Amniotic epithelial cell (primary cell): ENCODE measurements at places on chromosomes 1 and 21.
A peak's percentile ranks its signal among the peaks of the same experiment; 100 is the strongest.

DNA sequence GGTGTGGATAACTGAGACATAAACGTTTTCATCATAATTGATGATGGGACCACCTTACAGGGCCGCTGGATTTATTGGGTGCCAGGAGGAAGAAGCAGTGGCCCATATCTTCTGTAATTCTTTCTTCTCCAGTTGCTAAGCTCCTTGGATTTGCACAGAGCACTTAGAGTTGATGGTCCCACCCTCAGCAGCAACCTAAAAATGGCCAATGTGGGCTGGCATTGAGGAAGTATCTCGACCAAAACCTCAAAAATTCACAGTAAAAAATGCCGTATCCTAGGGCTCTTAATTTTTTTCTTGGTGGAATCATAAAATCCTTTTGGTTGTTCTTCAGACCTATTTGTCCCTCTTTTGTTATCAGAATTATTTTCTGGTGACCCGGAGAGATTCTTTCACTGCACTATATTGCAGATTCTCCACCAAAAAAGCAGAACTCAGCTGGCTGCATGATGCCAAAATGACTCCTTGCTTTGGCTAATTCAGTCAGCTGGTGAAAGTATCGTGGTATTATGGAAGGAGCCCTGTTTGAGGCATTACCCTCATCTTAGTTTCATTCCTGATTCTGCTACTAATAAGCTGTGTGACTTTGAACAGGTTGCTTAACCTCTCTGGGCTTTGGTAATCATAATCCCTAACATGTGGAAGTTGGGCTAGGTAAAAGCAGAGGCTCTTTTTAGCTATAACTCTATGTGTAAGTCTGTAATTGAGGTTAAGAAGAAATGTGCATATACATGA is 27.6 kb downstream of the KIRREL1 start:
- DNase-seq: peak; percentile 54

GRCh38 chr1:17772615-17773212 is 17.6 kb downstream of the ACTL8 start:
- DNase-seq: no peak

DNA sequence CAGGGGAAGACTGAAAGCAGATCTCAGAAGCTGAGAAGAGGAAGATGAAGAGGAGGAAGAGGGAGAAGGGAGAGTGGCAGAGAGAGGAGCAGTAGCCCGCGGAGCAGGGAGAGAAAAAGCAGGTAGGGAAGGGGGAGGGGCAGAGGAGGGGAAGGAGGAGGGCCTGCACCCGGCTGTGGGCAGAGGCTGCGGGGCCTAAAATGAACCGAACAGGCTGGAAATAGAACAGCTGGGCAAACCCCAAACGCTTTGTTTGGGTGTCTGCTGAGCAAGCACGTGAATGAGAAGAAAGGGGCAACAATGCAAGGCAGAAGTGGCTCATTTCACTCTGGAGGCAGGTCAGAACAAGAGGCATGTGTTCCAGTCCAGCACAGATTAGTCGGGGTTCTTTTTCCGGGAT is 33.5 kb downstream of the KCNC4 start:
- DNase-seq: no peak

DNA sequence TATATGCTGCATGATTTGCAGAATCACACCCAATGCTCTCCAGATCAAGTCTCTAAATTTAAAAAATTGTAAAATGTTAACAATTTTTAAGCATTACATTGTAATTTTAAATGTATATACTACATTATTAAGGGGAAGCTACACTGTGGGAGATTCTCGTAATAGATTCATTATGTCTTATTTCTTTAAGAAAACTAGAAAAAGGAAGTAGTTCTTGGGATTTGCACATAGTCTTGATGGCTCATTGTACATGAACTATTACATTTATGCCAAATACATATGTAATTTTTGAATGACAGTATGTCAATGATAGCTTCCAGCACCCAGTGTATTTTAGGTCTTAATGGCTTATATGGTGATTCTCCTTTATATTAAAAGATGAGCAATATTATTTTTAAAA is 250.3 kb downstream of the PTPRC start:
- no peak for DNase-seq

DNA sequence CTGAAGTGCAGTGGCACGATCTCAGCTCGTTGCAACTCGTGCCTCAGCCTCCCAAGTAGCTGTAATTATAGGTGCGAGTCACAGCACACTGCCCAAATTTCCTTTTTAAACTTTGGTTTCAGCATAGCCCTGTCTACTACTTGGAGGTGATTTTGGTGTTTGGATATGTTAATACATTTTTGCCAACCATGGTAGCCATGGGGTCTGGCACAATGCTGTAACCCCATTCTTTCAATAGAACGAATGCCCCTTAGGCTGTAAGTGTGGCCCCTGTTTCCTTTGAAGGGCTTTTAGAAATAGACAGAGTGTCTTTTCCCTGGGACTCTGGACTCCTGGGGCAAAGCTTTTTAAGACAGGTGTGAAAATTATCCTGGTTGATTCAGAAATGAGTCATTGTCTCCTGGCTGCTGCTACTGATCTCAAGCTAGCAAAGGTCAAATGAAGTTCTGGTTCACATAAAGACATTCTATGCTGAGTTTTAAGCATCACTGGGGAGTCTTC is 141.1 kb upstream of the RUNX1 start:
- DNase-seq: peak; percentile 34

GRCh38 chr1:81654147-81654546 is 146.6 kb upstream of the ADGRL2 start:
- peak; percentile 5 for DNase-seq

GRCh38 chr1:54137534-54138061 is 15.2 kb downstream of the CDCP2 start:
- peak; percentile 84 for DNase-seq

DNA sequence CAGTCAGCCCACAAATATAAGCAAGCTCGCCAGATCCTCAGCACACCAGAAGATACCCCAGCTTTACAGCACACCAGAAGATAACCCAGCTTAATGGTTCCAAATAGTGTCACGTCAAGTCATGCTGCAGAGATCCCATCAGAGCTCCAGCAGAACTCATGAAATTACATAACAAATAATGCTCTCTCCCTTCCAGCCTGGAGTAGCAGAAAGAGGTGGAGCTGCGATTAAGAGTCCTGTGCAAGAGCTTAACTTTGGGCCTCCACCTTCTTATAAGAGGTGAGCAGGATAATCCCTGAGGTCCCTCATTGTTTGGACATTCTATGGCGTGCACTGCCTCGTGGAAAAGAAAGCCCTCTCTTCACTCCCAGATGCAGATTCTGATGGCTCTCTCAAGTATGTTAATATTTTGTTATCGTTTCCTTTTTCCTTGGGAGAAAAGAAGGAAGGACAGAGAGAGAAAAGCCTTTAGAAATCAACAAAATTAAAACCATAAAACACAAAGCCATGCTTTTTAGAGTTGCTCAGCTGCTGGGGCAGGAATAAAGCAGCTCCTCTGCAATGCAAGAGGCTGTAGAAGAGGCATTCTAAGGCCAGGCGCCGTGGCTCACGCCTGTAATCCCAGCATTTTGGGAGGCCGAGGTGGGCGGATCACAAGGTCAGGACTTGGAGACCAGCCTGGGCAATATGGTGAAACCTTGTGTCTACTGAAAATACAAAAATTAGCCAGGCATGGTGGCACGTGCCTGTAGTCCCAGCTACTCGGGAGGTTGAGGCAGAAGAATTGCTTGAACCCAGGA is 59.1 kb downstream of the GLUL start:
- DNase-seq: no peak

GRCh38 chr21:14771593-14771992 is 225.5 kb upstream of the SAMSN1 start:
- no peak for DNase-seq

- DNase-seq: no peak
These were observed 223.7 kb upstream of the CSF3R start for GRCh38 chr1:36706416-36706815.

- no peak for DNase-seq
These were observed 1.4 kb downstream of the MMEL1 start for GRCh38 chr1:2631136-2632050.

DNA sequence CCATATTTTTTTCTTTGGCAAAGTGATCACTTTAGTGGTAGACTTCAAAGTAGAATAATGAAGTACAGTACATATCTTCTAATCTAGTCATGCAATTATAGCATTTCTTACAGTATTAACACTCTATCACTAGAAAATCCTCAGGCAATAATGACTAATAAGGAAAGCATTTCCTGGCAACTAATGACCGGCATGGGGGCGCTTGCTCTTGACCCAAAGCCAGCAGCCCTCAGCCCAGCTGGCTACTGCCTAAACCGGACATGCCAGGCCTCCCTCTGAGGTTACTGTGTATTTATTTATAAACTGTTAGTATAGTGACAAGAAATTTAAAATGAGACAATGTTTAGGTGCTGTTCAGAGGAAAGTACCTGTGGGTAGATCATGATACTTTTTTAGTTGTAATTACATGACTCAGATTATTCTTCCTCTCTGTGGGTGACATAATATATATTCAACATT is 633.8 kb downstream of the PTPRC start:
- DNase-seq: peak; percentile 85

DNA sequence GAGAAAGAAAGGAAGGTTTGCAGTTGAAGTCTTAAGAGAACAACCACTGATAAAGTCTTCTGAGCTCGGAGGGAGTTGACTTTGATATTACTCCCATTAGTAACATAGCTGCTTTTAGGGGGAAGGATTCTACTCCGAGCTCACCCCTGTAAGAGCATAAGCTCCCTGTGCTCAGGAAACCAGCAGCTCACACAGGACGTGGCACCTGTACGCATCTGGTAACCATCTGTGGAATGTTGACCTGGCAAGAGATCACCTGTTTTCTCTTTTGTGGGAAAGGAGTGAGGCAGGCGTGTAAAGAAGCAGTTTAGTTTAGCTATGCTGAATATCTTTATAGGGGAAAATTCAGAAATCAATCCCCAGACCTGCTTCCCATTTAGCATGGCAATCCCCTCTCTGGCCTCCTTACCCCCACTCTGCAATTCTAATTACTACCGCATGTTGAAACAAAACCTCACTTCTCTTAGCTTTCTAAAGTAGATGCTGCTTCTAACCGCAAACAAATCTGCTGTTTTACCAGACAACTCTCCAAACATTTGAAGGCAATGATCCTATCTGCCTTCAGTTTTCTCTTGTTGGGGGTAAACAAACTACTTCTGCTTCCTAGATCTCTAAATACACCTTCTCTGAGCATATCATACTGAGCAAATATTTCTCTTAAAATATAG is 121.8 kb upstream of the KCNK1 start:
- DNase-seq: no peak

- DNase-seq: peak; percentile 29
These were observed 39.2 kb downstream of the CAMK2N1 start for GRCh38 chr1:20446796-20447195.

- DNase-seq: no peak
These were observed 812 bp upstream of the ARF1 start for GRCh38 chr1:228081578-228082213.

- no peak for DNase-seq
These were observed 53.4 kb upstream of the GJB5 start for GRCh38 chr1:34701326-34702060.

GRCh38 chr1:109876617-109877316 is 33.9 kb upstream of the CSF1 start:
- peak; percentile 85 for DNase-seq

GRCh38 chr1:193944454-193944853 is 758.0 kb upstream of the B3GALT2 start:
- no peak for DNase-seq

GRCh38 chr1:173362543-173362942 is 114.6 kb upstream of the PRDX6 start:
- no peak for DNase-seq

GRCh38 chr1:181175955-181176354 is 87.5 kb downstream of the IER5 start:
- no peak for DNase-seq

GRCh38 chr1:198711837-198712236 is 73.0 kb downstream of the PTPRC start:
- DNase-seq: no peak

DNA sequence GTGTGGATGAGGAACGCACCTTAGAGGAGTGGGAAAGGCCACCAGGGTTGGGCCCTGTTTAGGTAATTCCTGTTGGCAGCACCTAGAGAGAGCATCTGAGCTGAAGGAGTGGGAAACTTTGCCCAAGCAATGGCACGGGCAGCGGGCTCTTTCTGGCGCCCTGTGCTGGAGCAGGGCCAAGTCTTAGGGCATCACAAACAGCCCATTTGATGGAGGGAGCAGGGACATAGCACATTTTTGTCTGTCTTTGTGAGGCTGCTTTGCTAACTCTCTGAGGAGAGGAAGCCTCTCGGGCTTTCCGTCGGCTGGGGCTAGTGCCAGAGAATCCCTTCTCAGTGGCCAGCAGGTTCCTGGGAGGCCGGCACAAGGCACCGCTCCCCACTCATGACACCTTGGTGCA is 22.5 kb upstream of the CNTN2 start:
- DNase-seq: no peak

- peak; percentile 73 for DNase-seq
These were observed 219.5 kb downstream of the TPR start for GRCh38 chr1:186155594-186155993.

- no peak for DNase-seq
These were observed 218.2 kb upstream of the NR5A2 start for GRCh38 chr1:199809311-199809710.

- DNase-seq: no peak
These were observed 58.7 kb upstream of the ACTRT2 start for GRCh38 chr1:2962541-2962940.

- DNase-seq: no peak
These were observed 259.9 kb downstream of the CTH start for GRCh38 chr1:70671006-70671405.

- peak; percentile 29 for DNase-seq
These were observed 24.4 kb downstream of the RCAN3 start for GRCh38 chr1:24526940-24527542.

GRCh38 chr21:45243603-45244002 is 44.1 kb downstream of the POFUT2 start:
- DNase-seq: no peak

DNA sequence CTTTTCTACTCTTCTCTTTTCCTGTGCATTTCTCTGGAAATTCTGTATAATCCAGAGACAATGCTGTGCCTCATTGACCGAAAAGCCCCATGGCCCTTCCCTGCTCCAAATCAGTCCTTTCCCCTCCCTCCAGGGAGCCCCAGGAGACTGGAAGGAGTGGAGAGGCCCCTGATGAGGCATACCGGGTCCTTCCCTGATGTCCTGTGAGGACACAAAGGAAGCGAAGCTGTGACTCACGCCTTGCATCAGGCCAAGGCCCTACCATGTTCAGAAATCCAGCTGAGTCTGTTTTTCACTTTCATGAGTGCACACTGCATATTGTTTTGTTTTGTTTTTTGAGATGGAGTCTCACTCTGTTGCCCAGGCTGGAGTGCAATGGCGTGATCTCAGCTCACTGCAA is 38.7 kb upstream of the BECN2 start:
- peak; percentile 55 for DNase-seq

DNA sequence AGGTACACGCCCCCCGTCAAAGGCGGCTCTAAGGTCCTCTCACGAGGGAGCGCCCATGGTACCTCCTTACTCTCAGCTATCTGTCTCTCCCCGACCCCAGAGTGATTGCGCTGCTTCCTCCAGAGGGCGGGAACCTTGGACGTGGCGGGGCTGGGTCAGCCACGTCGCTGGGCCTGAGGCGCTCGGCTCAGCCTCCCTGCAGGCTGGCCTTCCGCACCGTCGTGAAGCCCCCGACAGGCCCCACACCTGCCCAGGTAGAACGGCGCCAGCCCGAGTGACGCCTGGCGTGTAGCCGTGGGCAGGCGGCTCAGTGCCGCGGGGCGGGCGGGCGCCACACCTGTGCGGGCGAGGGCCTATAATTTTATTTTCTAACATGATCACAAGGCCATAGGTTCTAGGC is 122.2 kb upstream of the BEND5 start:
- no peak for DNase-seq

GRCh38 chr1:18097206-18097605 is 10.4 kb upstream of the IGSF21 start:
- DNase-seq: no peak
